ACHN (cell line): ENCODE measurements at places on chromosomes 16 and 17.
A peak's percentile ranks its signal among the peaks of the same experiment; 100 is the strongest.

GRCh38 chr17:45844695-45845375, at the start of gene SPPL2C:
TSS of gene SPPL2C (plus strand) at chr17:45844881. CDS start at chr17:45844907, 26 bp downstream.
- no peak for DNase-seq

DNA sequence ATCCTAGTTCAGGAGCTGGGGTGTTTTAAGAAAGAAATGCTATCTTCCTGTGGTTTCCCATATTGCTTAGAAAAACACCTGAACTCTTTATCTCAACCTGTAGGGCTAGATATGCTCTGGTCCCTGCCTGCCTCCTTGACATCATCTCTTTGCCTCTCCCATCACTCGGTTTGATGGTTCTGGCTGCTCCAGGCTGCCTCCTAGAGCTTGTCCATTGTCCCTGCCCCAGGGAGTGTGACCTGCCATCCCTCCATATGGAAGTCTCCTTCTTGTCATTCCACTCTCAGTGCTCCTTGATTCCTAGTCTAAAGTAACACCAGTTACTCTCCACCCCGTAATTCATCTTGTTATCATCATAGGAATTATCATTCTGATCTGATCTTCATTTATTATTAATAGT, 369.0 kb upstream of the EEF2KMT start:
- DNase-seq: no peak

- no peak for DNase-seq
Measured at GRCh38 chr17:66230922-66231591, 1.8 kb upstream of the APOH start.

- peak; percentile 75 for DNase-seq
Measured at GRCh38 chr17:82531431-82531881, 11.9 kb downstream of the FOXK2 start.

DNA sequence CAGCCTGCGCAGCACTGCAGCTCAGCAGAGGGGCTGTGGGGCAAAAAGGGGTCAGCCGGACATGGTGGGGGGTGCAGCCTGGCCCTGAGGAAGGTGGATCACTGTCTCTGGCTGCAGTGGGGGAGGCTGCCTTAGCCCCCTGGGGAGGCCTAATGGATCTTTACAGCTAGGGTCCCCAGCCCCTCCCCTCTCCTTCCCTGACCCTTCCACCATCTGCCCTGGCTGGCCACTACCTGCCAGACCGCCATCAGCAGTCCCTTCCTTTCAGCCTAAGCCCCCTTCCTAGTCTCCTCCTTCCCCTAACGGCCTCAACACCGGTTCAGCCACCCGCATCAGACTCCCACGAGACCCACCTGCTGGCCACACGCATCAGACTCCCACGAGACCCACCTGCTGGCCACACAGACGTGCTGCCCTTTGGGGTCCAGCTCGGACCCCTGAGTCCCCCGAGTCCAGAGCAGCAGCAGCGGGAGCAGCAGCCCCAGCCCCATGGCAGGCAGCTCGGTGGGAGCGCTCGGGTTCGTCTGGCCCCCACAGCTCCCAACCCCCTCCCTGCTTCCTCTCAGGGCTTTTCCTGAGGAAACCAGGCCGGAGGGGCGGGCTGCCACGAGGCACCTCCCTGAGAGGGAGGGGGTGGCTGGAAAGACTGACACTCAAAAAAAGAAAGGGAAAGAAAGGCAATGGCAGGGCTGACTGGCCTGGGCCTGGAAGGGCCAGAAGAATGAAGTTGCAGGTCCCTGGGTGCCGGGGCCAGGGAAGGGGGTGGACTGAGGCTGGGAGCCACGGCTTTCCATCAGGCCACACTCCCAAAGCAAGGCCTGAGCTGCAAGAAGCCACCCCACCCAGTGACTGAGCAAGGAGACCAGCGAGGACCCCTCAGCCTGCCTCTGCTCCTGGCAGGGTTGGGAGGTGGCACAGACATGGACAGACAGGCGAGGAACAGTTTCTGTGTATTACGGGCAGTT, at the start of gene SCARF1:
TSS of gene SCARF1 (minus strand) at position 526 of the 965 bp plus-strand sequence. CDS start at position 491, 35 bp downstream.
- DNase-seq: no peak

DNA sequence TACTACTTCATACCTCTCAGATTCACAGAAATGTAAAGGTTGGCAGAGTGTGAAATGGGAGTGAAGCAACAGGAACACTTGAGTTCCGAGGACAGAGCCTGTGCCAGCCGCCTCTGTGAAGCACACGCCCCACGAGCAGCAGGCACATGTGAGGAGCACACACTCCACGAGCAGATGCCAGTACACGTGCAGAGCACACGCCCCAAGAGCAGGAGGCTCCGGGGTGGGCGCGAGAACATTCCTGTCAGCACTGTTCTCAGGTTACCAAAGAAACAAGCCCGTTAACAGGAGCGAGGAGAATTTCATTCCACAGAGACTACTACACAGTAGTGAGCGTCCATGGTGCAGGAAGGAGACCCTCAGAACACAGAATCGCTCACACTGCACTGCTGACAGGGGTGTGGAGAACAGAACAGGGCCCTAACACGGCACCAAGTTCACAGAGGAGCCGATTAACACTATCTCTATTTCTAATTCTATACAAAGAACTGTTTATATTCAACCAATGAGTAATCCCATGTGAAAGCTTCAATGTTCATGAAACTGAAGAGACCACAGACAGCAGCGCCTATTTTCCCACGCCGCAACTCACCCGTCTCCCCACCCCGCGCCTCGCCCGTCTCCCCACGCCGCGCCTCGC, 40.1 kb downstream of the KLHDC4 start:
- DNase-seq: no peak

- no peak for DNase-seq
Measured at GRCh38 chr16:6822041-6822440, 510.6 kb upstream of the RBFOX1 start.
